ENCODE measurements at places on chromosomes 2 and 18. TPM values are rescaled to one million over a fixed set of nuclear protein-coding genes. Genes with fewer than 3 reads are reported as not detected.

- H3K27me3 ChIP-seq = no peaks in the 10 kb centered on the region
- no peak overlapping the region for H3K4me3 ChIP-seq
- no peaks in the 10 kb centered on the region for H3K36me3 ChIP-seq
These were observed 70.8 kb upstream of the SLC39A10 start for GRCh38 chr2:195586062-195586714.

GRCh38 chr2:198254536-198255090 lies 450.2 kb downstream of the PLCL1 start:
- H3K4me1 ChIP-seq = no peaks in the 10 kb centered on the region
- DNase-seq = no peak
- no peak overlapping the region for H3K4me3 ChIP-seq
- peaks cover 21% of the 10 kb centered on the region for H3K27me3 ChIP-seq

- no peaks in the 10 kb centered on the region for H3K4me1 ChIP-seq
- H3K36me3 ChIP-seq = no peaks in the 10 kb centered on the region
- no peak overlapping the region for H3K4me3 ChIP-seq
- no peak overlapping the region for H3K27ac ChIP-seq
These were observed 155.5 kb upstream of the SMAD2 start for GRCh38 chr18:48085781-48086487.

DNA sequence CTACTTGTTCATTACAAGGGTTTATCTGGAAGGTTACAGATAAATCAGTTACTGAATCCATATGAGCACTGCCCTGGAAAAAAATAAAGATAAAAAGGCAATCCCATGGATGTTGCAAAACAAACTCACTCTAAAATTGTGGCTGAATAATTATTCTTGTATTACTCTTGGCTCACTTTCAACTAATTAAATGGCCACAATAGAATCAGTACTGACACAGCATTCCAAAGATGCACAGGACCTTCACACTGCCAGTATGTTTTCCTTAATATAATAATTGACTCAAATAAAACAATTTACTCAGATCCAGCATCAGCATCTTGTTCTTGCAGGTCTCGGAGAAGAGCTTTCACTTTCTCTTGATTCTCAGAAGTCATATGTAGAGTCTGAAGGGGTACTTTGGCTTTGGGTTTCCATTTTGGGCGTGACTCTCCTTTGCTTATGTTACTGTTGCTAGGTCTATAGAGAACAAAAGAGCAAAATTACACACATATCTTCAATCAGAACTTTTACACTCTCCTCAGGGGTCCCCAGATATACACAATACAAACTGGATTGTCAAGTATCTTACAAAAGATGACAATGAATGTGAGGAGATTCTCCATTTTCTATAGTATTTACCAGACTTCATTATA lies 12.6 kb downstream of the DHX57 start:
- DNase-seq = no peak
- H3K27me3 ChIP-seq = no peaks in the 10 kb centered on the region
- no peak overlapping the region for H3K4me3 ChIP-seq

DNA sequence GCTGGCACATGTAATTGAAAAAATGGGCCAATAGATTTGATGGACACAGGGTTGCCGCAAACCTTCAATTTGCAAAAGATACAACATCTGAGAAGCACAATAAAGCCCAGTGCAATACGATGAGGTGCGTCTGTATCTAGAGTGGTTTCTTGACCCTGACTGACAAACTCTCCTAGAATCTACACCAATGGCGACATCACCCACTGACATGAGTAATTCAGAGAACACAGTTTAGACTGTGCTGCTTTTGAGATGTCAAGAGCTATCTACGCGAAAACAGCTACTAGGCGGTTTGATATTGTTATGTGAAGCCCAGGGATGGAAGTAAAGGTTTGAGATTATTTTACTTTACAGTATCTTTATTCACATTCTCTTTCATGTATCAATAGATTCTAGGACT lies 104.9 kb downstream of the EIPR1 start:
- no peaks in the 10 kb centered on the region for H3K27me3 ChIP-seq
- peaks cover 46% of the 10 kb centered on the region for H3K36me3 ChIP-seq
- H3K4me3 ChIP-seq = no peak overlapping the region
- no peaks in the 10 kb centered on the region for H3K4me1 ChIP-seq

DNA sequence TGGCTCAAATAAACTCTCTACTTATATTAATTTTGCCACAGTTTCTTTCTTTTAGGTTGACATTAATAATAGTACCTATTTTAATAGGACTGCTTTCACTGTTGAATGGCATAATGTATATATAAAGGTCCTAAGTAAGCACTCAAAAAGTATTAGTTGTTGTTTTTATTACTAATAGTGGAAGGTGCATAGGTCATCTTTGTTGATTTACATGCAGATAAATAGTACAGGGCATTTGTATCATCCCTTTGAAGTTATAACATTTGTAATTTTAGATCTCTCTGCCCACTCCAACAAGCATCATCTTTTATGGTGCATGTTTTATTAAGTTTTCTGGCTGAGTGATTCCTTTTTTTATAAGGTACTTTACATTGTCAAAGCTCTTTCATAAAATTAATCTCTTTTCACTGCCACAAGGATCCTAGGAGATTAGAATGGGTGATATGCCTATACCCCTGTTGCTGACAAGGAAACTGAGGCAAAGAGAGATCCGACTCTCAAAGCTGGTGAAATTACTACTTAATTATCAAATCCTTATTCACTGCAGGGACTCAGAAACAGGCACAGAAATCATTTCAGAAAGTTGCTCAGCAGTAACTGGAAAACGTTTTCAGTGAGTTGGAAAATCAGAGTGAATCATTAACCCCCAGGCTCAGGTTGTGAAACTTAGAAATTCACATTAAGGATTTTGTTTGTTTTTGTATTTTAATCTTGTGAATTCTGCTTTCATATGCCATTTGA lies 299.6 kb downstream of the AGPS start:
- H3K4me1 ChIP-seq = peaks cover 4% of the 10 kb centered on the region
- no peak overlapping the region for H3K4me3 ChIP-seq
- no peaks in the 10 kb centered on the region for H3K36me3 ChIP-seq
- DNase-seq = no peak

DNA sequence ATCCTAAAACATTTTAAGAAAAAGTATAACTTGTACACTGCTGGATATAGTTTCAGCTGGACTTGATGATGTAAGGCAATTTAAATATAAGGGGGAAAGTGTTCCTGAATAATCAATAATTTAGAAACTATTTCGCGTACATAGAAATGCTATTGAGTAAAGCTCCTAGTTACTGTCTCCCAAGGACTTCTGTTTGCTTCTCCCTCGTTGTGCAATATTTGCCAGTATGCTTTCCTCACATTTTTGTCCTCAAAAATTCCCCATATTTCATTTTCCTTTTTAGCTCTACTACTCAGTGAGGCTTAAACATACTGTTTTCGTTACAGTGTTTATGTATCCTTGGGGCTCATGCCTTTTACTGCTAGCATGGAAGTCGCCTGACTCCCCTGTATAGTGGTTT lies 36.9 kb downstream of the ATP9B start:
- H3K27me3 ChIP-seq = no peaks in the 10 kb centered on the region
- no peak overlapping the region for H3K27ac ChIP-seq
- DNase-seq = no peak
- no peak overlapping the region for H3K4me3 ChIP-seq

GRCh38 chr2:23375448-23375847 lies 9.5 kb upstream of the KLHL29 start:
- H3K36me3 ChIP-seq = no peaks in the 10 kb centered on the region
- H3K4me3 ChIP-seq = no peak overlapping the region
- H3K4me1 ChIP-seq = peaks cover 14% of the 10 kb centered on the region
- DNase-seq = no peak

- no peaks in the 10 kb centered on the region for H3K27me3 ChIP-seq
- H3K4me3 ChIP-seq = peak overlapping the region; percentile 88
- DNase-seq = no peak
- peak overlapping the region; percentile 99 for H3K27ac ChIP-seq
- H3K4me1 ChIP-seq = peaks cover 83% of the 10 kb centered on the region
- peaks cover 20% of the 10 kb centered on the region for H3K36me3 ChIP-seq
These were observed 50.8 kb downstream of the NCK2 start for GRCh38 chr2:105795575-105795934.

GRCh38 chr2:69456950-69457445 lies 19.8 kb upstream of the NFU1 start:
- H3K27me3 ChIP-seq = no peaks in the 10 kb centered on the region
- no peak overlapping the region for H3K27ac ChIP-seq
- no peak for DNase-seq
- H3K4me3 ChIP-seq = no peak overlapping the region
- peaks cover 10% of the 10 kb centered on the region for H3K4me1 ChIP-seq

GRCh38 chr2:168589236-168590211 lies 133.5 kb downstream of the CERS6 start:
- H3K4me3 ChIP-seq = no peak overlapping the region
- peaks cover 16% of the 10 kb centered on the region for H3K4me1 ChIP-seq
- H3K27ac ChIP-seq = no peak overlapping the region
- H3K27me3 ChIP-seq = no peaks in the 10 kb centered on the region
- DNase-seq = no peak

- DNase-seq = no peak
- no peak overlapping the region for H3K4me3 ChIP-seq
- no peaks in the 10 kb centered on the region for H3K4me1 ChIP-seq
- no peak overlapping the region for H3K27ac ChIP-seq
- no peaks in the 10 kb centered on the region for H3K27me3 ChIP-seq
These were observed 497.8 kb upstream of the MYT1L start for GRCh38 chr2:2828774-2829368.

FAP gene
- not detected for total RNA-seq

RTP5 gene
- 0.60 TPM for total RNA-seq

GRB14 gene
- not detected for total RNA-seq

MC2R gene
- total RNA-seq = not detected

MYL12B gene
- 358 TPM for total RNA-seq

OTOF gene
- 59.9 TPM for total RNA-seq

C1GALT1C1L gene
- total RNA-seq = not detected

GALM gene
- 28.3 TPM for total RNA-seq

COLEC12 gene
- 0.11 TPM for total RNA-seq
